Effector memory CD4-positive, alpha-beta T cell (primary cell): ENCODE measurements at places on chromosomes 16 and 17.

GRCh38 chr16:30358577-30358936 lies 3.4 kb upstream of the CD2BP2 start:
- no peak for DNase-seq

DNA sequence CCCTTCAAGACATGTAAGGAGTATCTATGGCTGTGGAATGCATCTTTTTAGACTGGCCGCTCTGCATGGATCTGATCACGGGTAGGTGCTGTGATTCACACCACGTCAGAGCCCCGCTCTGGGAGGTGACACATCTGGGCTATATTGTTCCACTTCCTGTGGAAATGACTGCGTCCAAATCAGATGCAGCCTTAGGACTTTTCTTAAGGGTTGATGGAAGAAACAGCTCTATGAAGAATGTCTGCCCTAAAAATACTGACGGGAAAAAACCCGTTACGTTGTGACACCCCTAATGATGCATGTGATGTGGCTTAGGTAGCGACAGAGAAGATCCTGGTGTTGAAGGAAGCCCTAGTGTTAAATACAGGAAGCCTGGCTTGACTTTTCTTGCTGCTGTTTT lies 12.2 kb downstream of the BANP start:
- peak; percentile 35 for DNase-seq

- DNase-seq: no peak
These were observed 72.0 kb downstream of the FTO start for GRCh38 chr16:53775821-53776431.

GRCh38 chr16:49867796-49868668 lies 12.1 kb upstream of the ZNF423 start:
- no peak for DNase-seq
